ENCODE measurements at places on chromosomes 1 and 21. TPM values are rescaled to one million over a fixed set of nuclear protein-coding genes. Genes with fewer than 3 reads are reported as not detected.
A peak's percentile ranks its signal among the peaks of the same experiment; 100 is the strongest.

GRCh38 chr21:42453986-42454570, 41.9 kb downstream of the RSPH1 start:
- no peak for ATAC-seq

- ATAC-seq: no peak
Measured at GRCh38 chr1:179929955-179930798, 24.4 kb upstream of the CEP350 start.

GRCh38 chr1:116426401-116426800, 53.4 kb downstream of the ATP1A1 start:
- ATAC-seq: no peak

- ATAC-seq: no peak
Measured at GRCh38 chr1:15189692-15190370, 36.3 kb downstream of the TMEM51 start.

GRCh38 chr21:16420031-16420724, 690.4 kb downstream of the USP25 start:
- no peak for ATAC-seq

GRCh38 chr1:185479796-185480195, 162.8 kb upstream of the IVNS1ABP start:
- no peak for ATAC-seq

DNA sequence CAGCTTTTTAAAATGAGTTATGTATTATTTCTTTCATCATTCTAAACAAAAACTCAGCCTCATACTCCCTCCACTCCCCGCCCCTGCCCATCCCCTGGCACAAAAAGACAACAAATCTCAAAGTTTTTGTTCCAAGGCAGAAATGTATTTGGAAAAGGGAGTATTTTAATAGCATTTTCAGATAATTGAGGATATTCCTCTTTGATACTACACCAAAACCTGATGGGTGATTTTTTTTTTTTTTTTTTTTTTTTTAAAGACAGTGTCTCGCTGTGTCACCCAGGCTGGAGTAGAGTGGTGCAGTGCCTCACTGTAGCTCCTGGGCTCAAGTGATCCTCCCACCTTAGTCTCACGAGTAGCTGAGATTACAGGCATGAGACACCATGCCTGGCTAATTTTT, 16.2 kb downstream of the SLC16A1 start:
- no peak for ATAC-seq

DNA sequence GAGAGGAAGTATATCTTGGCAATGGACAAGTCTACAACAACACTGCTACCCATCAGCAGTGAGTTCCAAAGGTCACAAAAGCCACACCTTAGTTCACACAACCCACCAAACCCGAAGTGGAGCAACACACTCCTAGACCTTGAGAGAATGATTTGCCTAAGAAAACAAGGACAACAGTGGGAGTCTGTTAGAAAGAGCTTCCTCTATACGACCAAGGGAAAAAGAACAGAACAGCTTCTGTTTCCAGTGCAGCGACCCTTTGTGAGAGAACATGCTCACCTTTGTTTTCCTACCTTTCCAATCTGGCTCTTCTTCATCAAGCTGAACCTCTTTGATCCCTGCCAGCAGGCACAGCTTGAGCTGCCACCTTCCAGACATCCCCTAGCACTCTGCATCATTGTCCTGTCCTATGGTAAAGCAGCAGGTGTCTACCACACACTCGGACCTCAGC, 56.7 kb upstream of the PALMD start:
- no peak for ATAC-seq

DNA sequence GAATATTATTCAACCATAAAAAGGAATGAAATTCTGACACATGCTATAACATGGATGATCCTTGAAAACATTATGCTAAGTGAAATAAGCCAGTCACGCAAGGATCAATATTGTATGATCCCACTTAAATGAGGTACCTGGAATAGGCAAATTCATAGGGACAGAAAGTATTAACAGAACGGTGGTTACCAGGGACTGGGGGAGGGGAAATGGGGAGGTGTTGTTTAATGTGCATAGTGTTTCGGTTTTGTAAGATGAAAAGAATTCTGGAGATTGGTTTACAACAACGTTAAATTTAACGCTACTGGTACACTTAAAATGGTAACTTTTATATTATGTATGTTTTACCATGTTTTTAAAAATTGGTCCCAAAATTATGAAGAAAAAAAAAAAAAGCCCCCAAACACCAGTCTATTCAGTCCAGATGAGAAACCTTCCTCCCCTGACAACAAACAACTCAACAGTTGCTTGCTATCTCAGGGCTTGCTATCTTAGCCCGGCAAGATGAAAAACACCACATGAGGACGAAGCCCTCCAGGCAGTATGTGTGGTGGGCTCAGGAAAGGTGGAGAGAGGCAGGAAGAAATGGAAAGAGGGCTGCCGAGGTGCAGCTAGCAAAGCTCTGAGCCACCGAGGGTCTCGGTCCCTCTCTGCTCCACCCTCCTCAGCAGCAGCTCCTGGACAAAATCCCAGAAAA, 8.5 kb downstream of the NUAK2 start:
- no peak for ATAC-seq

GRCh38 chr1:89670163-89670562, 37.2 kb downstream of the LRRC8C start:
- peak; percentile 65 for ATAC-seq

- ATAC-seq: no peak
Measured at GRCh38 chr1:8011016-8011415, 15.1 kb downstream of the ERRFI1 start.

DNA sequence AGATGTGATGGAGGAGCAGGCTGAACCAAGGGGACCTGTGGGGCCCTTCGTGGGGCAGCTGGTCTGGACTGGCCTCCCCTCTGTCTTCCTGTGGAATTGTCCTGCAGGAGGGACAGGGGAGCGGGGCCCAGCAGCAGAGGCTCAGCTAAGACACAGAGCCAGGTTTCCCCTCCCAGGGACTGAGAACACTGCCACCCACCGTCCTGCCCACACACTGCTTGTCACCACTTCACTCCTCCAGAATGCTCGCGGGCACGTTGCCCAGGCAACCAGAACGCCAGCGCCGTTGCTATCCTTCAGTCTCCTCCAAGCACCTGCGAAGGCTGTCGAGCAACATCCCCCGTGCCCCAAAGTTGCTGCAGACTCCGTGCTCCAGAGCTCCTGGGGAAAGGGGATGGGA, 46.4 kb downstream of the AJAP1 start:
- ATAC-seq: no peak

DNA sequence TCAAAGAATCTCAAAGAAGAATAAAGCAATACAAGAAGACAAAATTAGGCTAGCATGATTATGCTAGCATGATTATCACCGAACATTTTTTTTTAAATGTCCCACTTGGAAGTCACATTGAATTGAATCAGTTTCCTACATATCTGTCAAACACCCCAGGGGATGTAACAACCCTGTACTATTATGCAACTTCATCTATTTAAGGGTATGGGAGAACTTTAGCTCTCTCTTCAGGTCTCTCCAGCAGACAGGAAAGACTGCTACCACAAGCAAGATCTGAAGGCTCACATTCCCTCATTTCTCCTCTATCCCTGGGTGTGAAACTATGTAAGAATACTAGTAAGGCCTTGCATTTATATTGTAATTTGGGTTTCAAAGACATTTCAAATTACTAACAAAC, 52.8 kb downstream of the EDEM3 start:
- no peak for ATAC-seq

DNA sequence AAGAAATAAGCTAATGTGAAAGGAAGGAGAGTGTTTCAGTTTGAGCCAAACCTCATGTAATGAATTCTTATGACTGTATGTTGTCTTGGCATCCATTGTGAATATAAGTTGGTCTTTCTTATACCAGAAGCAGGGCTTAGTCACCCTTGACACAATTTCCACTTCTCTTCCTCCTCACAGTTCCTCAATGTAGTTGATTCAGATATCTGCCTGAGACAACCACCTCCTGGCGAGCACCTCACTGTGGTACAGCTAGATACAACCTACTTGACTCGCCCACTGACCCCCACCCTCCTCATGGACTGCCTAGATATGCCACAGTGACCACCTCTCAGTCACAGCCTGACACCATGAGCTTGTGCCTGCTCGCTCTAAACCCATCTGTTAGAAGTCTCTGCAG, 45.6 kb downstream of the KYAT3 start:
- ATAC-seq: peak; percentile 91

DNA sequence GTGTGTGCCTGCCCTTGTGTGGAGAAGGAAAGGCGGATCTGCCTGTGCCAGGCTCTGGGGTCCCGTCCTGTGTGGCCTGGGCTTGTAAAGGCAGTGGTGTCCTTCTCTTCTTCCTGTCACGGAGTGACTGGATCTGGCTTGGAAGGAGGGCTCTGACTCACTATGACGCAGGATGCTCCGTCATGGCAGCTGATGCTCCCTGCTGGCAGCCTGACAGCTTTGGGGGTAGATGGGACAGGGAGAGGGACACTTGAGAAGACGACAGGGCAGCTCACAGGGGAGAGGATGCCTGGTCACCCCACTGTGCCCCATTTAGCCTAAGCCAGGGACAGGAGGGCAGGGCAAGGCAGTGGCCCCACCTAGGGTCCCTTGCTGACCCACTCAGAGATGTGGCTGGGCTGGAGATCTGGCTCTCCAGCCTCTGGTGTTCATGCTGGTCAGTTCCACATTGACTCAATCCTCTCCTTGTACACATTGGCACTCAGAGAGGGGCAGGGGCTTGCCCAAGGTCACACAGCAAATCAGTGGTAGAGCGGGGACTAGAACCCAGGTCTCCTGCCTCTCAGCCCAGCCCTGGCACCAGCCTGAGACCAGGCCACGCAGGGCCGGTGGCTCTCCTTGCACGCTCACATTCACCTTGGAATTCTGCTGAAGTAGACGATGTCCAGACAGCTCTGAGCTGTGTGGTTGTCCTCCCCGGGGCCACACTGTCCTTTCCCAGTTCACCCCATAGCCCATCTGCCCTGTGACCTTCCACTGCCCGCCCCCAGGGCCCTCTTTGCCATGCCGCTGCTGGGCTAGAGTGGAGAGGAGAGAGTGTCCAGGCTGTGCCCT, 2.8 kb upstream of the FAM131C start:
- ATAC-seq: no peak

- ATAC-seq: no peak
Measured at GRCh38 chr1:207308451-207309190, 12.9 kb upstream of the CD55 start.

GRCh38 chr1:41373373-41373772, 12.1 kb downstream of the FOXO6 start:
- no peak for ATAC-seq

DNA sequence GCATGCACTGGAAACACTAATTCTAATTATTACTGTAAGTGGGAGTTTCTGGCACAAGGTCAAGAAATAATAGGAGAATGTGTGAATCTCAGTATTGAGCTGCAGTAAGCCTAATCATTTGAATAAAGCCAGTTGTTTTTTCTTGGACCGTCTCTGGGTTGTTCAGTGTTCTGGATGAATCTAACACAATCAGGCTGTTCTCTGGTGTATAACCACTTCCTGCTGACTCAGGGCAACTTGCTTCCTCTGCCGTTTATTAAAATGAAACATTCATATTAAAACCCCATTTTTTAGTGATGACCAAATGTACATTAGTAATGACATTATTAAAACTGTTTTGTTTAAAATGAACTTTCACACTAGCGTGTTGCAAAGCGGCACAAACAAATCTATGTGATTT, 273.1 kb upstream of the SNX7 start:
- ATAC-seq: peak; percentile 86

GRCh38 chr1:199044191-199044590, 405.4 kb downstream of the PTPRC start:
- ATAC-seq: no peak

DNA sequence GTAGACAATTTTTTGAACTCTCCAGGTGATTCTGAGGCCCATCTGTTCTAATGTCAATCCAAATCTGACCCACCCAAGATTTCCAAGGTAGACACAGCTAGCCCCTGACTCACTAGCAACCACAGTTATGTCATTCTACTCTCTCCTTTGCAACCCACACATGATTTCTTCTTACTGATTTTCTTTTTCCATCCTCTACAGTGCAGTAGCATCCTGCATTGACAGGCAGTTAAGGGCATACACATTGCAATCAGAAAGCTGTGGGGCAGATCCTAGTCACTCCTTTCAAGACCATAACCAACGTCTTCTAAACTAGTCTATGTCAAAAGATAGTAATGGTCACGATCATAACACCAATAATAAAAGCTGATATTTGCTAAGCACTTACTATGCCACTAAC, 54.2 kb downstream of the JAK1 start:
- peak; percentile 94 for ATAC-seq

DNA sequence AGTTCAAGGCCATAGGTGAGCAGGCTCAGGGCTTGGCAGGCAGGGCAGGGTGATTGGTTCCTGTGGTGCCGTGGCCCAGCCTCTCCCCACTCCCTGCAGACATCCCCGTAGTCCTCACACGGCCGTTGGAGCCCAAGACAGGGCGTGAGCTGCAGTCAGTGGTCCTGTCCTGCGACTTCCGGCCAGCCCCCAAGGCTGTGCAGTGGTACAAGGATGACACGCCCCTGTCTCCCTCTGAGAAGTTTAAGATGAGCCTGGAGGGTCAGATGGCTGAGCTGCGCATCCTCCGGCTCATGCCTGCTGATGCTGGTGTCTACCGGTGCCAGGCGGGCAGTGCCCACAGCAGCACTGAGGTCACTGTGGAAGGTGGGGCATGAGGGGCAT, 71.9 kb downstream of the OBSCN start:
- ATAC-seq: no peak

- ATAC-seq: no peak
Measured at GRCh38 chr1:93723110-93723509, 41.5 kb upstream of the BCAR3 start.

DNA sequence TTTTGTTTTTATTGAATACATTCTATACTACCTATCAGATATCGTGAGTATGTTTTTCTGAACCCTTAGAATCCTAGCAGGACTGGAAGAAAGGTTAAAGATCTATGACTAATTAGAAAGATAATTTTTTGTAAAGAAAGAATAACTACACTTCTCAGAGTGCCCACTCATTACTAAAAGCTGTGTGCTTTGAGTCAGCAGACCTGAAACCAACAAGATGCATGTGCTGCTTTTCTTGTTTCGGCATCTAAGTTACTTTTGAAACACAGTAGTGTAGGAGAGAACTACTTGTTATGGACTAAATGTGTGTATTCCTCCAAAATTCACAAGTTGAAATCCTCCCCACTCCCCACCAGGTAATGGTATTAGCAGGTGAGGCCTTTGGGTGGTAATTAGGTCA, 127.8 kb upstream of the ESRRG start:
- ATAC-seq: no peak

Gene THEMIS2
- total RNA-seq: 32.0 TPM

Gene NEK2
- total RNA-seq: 31.6 TPM

Gene SELENOF
- total RNA-seq: 90.9 TPM

Gene TAF12
- total RNA-seq: 15.0 TPM

Gene WNT3A
- total RNA-seq: not detected

Gene TEX38
- total RNA-seq: 0.26 TPM

Gene TMEM54
- 0.37 TPM for total RNA-seq

Gene RGS5
- total RNA-seq: 1.6 TPM

Gene GUCA2A
- total RNA-seq: not detected

Gene RHD
- not detected for total RNA-seq

Gene S100A8
- not detected for total RNA-seq

Gene NDUFS5
- total RNA-seq: 199 TPM

Gene HYI
- 25.8 TPM for total RNA-seq

Gene CLCA4
- total RNA-seq: not detected

Gene FMOD
- total RNA-seq: not detected

Gene CLCN6
- total RNA-seq: 11.3 TPM

Gene NCSTN
- 67.4 TPM for total RNA-seq
